ENCODE measurements at places on chromosomes 13 and 19. TPM values are rescaled to one million over a fixed set of nuclear protein-coding genes. Genes with fewer than 3 reads are reported as not detected.

Gene SULT2A1
- total RNA-seq, result not detected

Gene MBD3L2
- total RNA-seq, result not detected

Gene MYO16
- total RNA-seq, result 0.15 TPM

Gene CEACAM20
- total RNA-seq, result not detected

Gene CCNA1
- not detected for total RNA-seq

Gene TYROBP
- not detected for total RNA-seq

Gene DKKL1
- not detected for total RNA-seq

Gene HCST
- 12.2 TPM for total RNA-seq

Gene RINL
- 77.5 TPM for total RNA-seq

Gene ENOX1
- not detected for total RNA-seq

Gene KIR2DL1
- total RNA-seq, result not detected

Data from Karpas-422 (cell line).